ENCODE measurements at places on chromosomes 2 and 18. TPM values are rescaled to one million over a fixed set of nuclear protein-coding genes. Genes with fewer than 3 reads are reported as not detected.

DNA sequence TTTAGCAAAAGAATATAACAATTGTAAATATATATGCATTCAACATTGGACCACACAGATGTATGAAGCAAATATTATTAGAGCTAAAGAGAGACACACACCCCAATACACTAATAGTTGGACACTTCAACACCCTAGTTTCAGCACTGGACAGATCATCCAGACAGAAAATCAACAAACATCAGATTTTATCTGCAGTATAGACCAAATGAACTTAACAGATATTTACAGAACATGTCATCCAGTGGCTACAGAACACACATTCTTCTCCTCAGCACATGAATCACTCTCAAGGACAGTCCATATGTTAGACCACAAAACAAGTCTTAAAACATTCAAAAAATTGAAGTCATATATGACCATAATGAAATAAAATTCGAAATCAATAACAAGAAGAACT, 22.1 kb upstream of the EVA1A start:
- no peak for DNase-seq

- no peak for DNase-seq
Measured at GRCh38 chr2:46869621-46870020, 46.0 kb downstream of the MCFD2 start.

DNA sequence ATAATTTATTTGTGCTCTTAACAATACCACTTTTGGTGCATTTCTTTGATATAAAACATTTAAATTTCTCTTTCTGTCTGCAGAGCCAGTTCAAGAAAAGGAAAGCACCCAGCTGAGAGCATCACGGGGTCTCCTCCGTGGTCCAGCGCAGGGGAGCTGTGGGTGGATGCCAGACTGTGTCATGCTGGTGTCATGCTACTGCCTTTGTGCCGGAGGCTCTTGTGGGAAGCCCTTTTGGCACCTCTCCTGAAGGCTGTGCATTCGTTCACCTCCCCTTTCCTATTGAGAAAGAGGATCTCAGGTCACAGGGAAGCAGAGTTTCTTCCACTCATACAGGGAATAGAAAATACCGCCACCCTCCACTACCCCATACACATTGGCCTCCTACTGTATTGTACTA, 450.4 kb downstream of the GALR1 start:
- no peak for DNase-seq

POTEJ gene
- not detected for total RNA-seq

GRCh38 chr2:127143841-127144782, 37.2 kb upstream of the BIN1 start:
- no peak for DNase-seq
